ENCODE measurements at places on chromosomes 5 and 9. TPM values are rescaled to one million over a fixed set of nuclear protein-coding genes. Genes with fewer than 3 reads are reported as not detected.

IRGM gene
- 0.19 TPM for total RNA-seq

TMEM252 gene
- total RNA-seq: not detected

EIF4E1B gene
- total RNA-seq: not detected

GRCh38 chr9:34547960-34548611, 25.3 kb upstream of the ENHO start:
- DNase-seq: peak; percentile 73

CD14 gene
- 11.5 TPM for total RNA-seq

- DNase-seq: no peak
Observed at GRCh38 chr5:179300581-179301180, 44.6 kb downstream of the ADAMTS2 start.

FSTL4 gene
- 2.7 TPM for total RNA-seq

DNA sequence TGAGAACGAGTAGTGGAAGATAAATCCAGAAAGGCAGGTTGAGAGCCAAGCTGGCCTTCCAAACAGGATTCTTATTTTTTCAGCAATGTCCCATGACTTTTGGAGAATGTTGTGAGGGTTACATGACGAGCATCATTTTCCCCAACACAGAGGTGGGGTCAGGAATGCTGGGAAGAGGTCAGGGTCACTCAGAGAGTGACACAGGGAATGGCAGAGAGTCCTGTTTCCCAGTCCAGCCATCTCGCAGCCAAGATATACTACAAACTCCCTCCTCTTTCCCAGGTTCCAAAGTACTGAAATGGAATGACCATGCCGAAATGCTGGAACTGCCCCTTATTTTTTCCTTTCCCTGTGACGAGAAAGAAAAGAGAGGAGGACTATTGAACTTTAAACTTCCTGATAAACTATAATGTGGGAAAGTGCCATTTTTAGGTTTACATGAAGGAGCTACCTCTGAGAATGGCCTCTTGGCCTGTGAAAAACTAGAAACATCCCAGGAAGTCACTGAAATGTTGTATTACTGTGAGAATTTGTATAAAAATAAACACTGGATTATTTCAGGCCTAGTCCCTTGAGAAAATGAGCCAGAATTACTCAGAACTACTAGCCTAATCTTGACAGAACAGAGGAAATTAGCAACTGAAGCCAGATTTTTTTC, 420.4 kb downstream of the CETN3 start:
- DNase-seq: no peak

GRCh38 chr9:34496149-34496712, 26.6 kb downstream of the ENHO start:
- DNase-seq: no peak

GRCh38 chr9:134858051-134858841, 22.4 kb upstream of the FCN2 start:
- no peak for DNase-seq

- no peak for DNase-seq
Observed at GRCh38 chr9:97577051-97577450, 56.1 kb downstream of the TSTD2 start.

- DNase-seq: no peak
Observed at GRCh38 chr9:90842996-90843395, 41.4 kb downstream of the SYK start.

HTR4 gene
- not detected for total RNA-seq

- no peak for DNase-seq
Observed at GRCh38 chr5:91403438-91403837, 20.3 kb upstream of the ARRDC3 start.

MEIKIN gene
- total RNA-seq: not detected

LCNL1 gene
- not detected for total RNA-seq

- peak; percentile 58 for DNase-seq
Observed at GRCh38 chr9:129109537-129109903, 1.1 kb downstream of the CRAT start.

- no peak for DNase-seq
Observed at GRCh38 chr5:2677689-2678088, 73.8 kb downstream of the IRX2 start.

Measured in Caco-2 (cell line).